SJCRH30 (cell line): ENCODE measurements at places on chromosomes 6 and 20. TPM values are rescaled to one million over a fixed set of nuclear protein-coding genes. Genes with fewer than 3 reads are reported as not detected.

Gene MEP1A
- total RNA-seq = not detected in 2 replicates

Gene HDGFL1
- not detected in 2 replicates for total RNA-seq

Gene NNAT
- total RNA-seq = not detected in 2 replicates

Gene MAD2L1BP
- 28.0 and 34.4 TPM in 2 replicates for total RNA-seq

Gene SYNCRIP
- 137 and 151 TPM in 2 replicates for total RNA-seq

Gene ULBP2
- 2.7 and 2.9 TPM in 2 replicates for total RNA-seq

Gene TEAD3
- 8.4 and 8.8 TPM in 2 replicates for total RNA-seq

Gene MCCD1
- not detected in 2 replicates for total RNA-seq

Gene CST1
- total RNA-seq = not detected in 2 replicates

Gene ARMH2
- total RNA-seq = not detected in 2 replicates

Gene IDH3B
- total RNA-seq = 119 and 126 TPM in 2 replicates
